Naive B cell (primary cell): ENCODE measurements at places on chromosomes 7 and 10. TPM values are rescaled to one million over a fixed set of nuclear protein-coding genes. Genes with fewer than 3 reads are reported as not detected.

CRTAC1 gene
- not detected for polyA plus RNA-seq

- H3K4me3 ChIP-seq, result no peak overlapping the region
- DNase-seq, result no peak
- H3K4me1 ChIP-seq, result no peaks in the 10 kb centered on the region
- no peaks in the 10 kb centered on the region for H3K36me3 ChIP-seq
- H3K27me3 ChIP-seq, result peaks cover 14% of the 10 kb centered on the region
Observed at GRCh38 chr10:30160271-30160982, 101.0 kb upstream of the JCAD start.

GRCh38 chr10:36489611-36490228 lies 635.7 kb upstream of the ANKRD30A start:
- no peaks in the 10 kb centered on the region for H3K36me3 ChIP-seq
- no peak overlapping the region for H3K4me3 ChIP-seq
- no peaks in the 10 kb centered on the region for H3K27me3 ChIP-seq

DNA sequence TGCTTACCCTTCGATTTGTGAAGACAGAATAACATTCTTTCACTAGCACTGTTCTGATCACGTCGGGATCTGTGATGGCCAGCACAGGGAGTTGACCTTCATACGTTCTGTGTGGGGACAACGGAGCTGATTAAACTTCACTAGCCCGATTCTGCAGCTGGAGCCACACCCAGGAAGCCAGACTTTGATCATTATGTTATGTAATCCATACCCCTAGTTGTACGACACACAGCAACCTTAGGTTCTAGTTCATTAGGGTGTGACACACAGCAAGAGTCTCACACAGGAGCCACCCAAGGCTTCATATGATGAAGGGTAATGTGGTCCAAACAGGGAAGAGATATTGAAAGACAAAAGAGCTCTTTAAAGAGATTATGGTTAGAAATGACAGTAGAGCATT lies 7.2 kb downstream of the CYP3A5 start:
- H3K27me3 ChIP-seq, result peaks cover 5% of the 10 kb centered on the region
- H3K4me3 ChIP-seq, result no peak overlapping the region
- DNase-seq, result no peak
- H3K4me1 ChIP-seq, result peaks cover 5% of the 10 kb centered on the region
- H3K36me3 ChIP-seq, result peaks cover 8% of the 10 kb centered on the region

GRCh38 chr10:4294996-4295792 lies 510.2 kb upstream of the KLF6 start:
- H3K27ac ChIP-seq, result no peak overlapping the region
- no peaks in the 10 kb centered on the region for H3K4me1 ChIP-seq
- no peak overlapping the region for H3K4me3 ChIP-seq
- no peak for DNase-seq

CHST3 gene
- not detected for polyA plus RNA-seq
